Spinal cord (tissue), 10 donors: ENCODE measurements at places on chromosomes 7 and 10.

DNA sequence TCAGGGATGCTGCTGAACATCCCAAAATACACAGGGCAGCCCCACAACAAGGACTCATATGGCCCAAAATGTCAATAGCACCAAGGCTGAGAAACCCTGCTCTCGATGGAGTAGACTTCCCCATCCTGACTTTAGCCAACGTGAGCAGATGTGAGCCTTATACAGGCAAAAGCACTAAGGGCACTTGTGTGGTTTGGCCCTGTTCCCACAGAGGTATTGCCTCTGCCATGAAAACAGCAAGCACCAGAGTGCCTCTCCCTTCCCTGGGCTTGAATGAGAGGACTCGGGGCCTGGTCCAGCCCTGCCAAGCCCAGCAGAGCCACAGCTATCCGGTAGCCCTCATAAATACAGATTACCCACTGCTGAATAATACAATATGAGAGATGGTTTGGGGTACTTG, 47.5 kb downstream of the ACSM6 start:
- no peak for DNase-seq

DNA sequence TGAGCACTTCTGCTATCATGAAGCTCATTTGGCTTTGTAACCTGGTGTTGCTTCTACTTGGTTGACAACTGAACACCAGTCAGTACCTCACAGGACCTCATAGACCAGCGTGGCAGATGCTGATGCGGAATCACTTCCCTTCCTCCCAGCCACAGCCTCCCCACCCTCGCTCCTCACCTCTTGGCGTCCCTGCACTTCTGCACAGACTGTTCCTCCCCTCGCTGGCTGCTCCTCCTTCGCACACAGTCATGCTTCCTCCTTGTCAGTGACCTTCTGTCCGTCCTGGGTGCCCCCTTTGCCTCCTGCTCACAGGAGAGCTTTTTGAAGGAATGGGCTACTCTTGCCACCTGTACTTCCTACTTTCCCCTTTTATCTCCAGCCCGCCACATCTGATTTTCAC, 61.4 kb upstream of the CTBP2 start:
- no peak for DNase-seq

DNA sequence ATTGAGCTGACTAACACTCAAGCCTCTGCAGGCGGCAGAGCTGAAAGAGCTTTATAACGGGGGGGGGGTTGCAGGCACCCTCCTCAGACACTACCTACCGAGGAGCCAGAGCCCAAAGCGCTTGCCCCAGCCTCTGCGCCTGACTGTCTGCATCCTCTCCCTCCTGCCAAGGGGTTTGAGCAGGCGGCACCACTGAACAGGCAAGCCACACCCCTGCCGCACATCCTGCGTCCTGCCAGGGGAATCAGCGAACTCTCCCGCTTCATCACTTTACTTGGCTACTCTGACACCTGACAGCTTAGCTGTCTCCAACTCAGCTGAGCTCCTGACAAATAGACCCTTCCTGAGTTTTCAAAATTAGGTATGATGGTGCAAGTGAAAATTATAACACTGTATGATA, 432.6 kb upstream of the ANKRD30A start:
- no peak for DNase-seq

- peak; percentile 40 for DNase-seq
These were observed 110.4 kb upstream of the ZNF438 start for GRCh38 chr10:31142026-31142425.

DNA sequence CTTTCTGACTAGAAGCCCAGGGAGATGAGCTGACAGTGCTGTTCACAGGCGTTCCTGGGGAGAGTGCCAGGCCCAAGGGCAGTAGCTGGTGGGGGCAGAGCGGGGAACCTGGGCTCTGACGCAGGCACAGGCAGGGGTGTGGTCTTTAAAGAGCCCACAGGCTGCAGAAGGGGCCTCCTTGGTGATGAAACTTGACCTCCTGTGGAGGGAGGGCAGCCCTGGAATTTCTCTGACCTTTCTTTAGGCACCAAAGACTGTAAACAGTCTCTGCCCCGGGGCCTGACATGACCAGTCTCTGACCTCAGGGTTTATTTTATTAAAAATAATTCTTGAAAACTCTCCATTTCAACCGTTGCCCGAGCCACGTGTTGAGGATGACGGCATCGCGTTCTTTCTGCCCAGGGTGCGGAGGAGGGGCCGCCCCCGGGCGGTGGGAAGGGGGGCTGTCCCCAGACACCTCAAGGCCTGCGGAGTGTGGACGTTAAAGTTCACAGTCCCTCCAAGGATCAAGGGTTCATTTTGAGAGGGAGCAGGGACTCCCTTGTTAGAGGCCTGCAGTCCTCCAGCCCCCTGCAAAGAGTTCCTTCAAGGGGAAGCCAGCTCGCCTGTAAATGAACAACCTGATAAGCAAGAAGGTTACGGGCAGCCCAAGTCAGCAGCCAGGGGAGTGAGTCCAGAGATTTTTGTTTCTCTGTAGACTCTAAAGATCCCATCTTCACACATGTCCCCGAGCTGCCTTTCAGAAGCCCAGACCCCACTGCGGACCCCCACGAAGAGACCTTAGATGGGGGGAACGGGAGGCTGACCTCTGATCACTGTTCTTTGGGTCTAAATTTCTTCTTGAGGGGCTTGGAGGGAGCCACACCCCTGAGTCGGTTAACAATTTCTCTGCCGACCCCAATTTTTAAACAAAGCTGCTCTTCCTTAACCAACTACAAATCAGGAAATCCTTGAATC, 128.9 kb downstream of the VIPR2 start:
- DNase-seq = no peak

- DNase-seq = no peak
These were observed 17.0 kb upstream of the SVIL start for GRCh38 chr10:29651767-29652166.

DNA sequence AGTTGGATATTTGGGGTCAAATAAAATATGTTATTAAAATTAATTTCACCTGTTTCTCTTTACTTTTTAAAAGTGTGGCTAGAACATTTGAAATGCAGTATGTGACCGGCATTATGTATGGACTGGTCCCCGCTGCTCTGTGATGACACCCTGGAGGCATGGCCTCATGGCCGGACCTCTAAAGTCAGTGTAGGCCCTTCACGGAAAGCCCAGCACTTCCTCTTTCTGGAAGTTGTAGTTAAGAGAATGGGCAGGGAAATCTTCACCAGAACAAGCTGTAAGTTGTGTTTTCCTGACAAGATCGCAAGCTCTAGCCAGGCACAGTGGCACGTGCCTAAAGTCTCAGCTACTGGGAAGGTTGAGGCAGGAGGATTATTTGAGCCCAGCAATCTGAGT, 38.3 kb upstream of the SRGN start:
- DNase-seq = no peak

DNA sequence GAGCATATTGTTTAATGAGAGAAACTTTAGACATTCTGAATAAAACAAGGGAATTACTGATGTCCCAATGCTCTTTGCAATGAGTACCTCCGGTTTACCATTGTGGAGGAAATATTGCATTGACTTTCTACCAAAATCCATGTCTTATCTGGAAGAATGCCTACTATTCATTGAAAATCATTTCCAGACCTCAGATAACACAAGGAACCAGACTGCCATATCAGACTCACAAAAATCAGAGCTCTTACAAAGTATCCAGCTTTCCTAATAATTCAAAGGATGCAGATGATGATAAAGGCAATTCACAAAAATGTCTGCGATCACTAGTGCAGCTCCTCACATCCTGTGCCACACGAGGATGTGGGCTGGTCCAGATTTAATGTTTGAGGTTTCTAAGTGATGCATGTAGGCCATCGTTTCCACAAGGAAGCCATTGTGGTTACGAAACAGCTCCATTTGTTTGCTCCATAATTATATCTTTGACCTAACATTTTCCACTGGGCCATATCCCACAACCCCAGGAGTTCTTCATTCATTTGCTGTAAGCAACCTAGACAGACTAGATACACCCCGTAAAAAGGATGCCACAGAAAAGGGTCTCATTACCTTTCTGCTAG, 831.1 kb upstream of the C7orf33 start:
- no peak for DNase-seq

- peak; percentile 29 for DNase-seq
These were observed 211.8 kb upstream of the PPP2R2D start for GRCh38 chr10:131689016-131689415.

GRCh38 chr7:121116396-121116795, 127.9 kb downstream of the CPED1 start:
- DNase-seq = no peak

DNA sequence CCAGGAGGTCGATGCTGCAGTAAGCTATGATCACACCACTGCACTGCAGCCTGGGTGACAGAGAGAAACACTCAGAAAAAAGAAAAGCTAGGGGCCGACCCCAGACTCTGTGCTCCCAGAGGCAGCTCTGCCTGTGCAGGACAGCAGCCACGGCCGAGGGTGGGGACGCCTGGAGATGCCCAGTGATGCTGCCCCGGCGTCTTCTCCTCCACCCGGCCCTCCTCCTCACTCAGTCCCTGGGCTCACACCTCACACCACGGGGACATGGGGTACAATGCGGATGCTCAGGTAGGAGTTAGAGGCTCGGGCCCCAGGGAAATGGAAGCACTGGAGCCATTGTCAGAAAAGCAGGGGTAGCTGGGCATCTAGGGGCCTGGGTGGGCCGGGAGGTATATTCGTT, 46.3 kb upstream of the ELFN1 start:
- DNase-seq = no peak

DNA sequence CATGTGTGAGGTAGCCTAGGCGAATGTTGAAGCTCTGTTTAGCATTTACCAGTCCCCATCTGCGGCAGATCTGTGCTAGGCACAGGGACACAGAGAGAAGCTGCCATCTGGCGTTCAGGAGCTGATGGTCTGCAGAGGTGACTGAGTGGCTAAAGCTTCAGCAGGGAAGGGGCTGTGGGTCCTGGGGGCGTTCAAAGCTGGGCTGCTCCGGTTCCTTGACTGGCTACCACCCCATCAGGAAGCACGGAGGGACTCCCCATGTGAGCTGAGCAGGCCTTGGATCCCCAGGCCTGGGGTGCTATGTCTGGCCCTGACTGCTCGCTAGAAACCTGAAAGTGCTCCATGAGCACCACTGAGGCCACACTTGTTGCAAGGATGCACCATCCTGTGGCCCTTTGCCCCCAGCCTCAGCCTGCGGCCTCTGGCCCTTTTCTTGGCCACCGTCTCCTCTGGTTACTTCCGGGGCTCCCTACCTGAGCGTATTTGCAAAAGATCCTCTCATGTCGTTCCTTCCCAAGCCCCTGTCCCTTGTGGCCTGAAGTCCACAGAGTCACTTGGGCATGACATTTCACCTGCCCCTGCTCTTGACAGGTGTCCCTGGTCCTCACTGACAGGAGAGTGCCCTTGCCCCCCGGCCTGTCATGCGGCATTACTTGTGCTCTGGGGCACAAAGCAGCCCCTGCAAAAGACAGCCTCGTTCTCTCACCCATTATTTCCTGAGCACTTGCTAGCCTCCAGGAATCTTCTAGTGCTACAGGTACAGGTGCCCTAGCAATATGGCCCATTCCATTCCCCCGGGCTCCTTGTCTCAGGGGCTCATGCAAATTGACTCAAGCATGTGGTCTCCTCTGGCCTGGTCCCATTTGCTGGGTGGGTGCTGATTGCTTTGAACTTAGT, 108.1 kb downstream of the GLRX3 start:
- DNase-seq = no peak

- peak; percentile 36 for DNase-seq
These were observed 41.8 kb upstream of the GJD4 start for GRCh38 chr10:35563261-35563891.

GRCh38 chr7:131604841-131605279, 48.4 kb upstream of the PODXL start:
- DNase-seq = no peak

GRCh38 chr10:12783293-12783692, 218.2 kb downstream of the CCDC3 start:
- DNase-seq = no peak

DNA sequence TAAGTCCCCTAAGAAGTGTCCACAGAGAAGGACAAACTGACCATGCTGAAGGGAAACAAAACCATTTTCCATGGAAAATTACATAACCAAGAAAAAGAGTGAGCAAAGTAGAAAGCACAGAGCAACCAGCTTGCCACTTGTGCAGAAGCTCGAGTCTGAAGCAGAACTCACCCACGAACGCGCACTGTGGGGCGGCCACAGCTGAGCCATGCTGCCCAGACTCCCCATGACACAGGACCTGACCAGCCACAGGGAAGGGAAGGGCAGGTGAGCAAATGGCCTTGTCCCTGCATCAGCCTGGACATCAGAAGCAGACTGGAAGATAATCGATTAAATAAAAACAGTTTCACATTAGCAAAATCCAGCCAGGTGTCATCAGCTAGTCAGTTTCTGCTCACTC, 95.7 kb downstream of the TCERG1L start:
- DNase-seq = no peak

GRCh38 chr7:50282813-50283605, 21.5 kb upstream of the IKZF1 start:
- no peak for DNase-seq

DNA sequence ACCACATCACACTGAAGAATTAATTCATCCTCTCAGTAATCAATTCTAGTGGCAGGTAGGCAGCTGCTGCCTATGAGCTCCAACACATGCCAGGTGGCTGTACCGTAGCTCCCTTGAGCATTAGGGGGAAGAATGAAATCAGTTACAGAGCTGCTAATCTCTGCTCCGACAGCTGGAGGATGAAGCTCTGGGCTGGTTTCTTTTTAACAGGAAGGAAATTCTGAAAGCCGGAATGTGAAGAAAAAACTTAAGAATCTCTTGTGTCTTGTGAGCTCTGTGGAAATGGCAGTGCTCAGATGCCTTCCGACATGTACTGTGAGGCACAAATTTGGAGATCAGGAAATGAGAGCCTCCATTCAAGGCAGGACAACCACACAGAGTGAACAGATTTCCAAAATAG, 2.8 kb upstream of the AHCYL2 start:
- no peak for DNase-seq

DNA sequence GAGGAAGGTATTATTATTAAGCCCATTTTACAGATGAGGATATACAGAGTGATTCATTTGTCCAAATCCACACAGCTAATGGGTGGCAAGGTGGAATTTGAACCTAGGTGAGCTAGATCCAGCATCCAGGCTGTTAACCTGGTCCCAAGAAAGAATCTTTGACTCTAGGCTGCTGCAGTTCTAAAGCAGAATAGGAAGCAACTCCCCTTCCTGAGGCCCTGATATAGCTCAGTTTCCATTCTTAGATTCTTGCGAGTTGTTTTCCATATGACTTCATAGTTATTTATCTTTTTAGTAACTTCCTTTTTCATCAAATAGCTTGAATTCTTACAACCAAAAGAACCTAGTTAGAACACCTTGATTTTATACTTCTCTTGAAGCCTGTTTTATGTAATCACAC, 24.1 kb upstream of the ZC3HAV1L start:
- no peak for DNase-seq
